ENCODE measurements at places on chromosomes 5 and 9.

GRCh38 chr5:19709403-19709802, 278.6 kb downstream of the CDH18 start:
- no peak for DNase-seq

DNA sequence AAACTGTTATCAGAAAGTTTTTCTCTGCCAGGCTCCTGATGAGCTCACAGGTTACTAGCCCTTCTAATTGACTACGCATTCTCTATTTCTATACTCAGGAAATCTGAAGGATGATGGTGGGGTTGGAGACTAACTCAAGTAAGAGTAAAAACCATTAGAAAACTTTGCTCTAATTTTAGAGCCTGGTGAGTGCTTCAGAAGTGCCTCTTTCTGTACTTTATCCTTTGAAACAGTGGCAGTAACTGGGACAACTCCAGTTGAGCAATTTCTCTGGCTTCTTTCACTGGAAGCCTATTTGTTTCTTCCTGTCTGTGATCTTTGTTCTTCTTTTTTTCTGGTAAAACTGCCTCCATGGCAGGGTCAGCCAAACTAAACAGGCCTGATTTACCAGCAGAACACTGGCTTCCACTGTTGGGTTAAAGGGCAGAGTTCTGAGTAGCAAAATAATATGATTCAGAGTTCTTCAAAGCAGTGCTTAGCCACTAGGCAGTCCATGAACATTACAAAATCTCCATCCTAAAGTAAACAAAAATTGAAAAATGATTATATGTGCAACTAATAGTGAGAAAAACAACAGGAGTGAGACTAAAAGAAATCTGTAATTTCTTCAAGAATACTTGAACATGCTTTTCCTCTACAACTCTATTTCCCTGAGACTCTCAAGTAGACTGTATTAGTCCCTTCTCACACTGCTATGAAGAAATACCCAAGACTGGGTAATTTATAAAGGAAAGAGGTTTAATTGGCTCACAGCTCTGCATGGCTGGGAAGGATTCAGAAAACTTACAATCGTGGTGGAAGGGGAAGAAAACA, 79.8 kb downstream of the MROH2B start:
- DNase-seq: no peak

DNA sequence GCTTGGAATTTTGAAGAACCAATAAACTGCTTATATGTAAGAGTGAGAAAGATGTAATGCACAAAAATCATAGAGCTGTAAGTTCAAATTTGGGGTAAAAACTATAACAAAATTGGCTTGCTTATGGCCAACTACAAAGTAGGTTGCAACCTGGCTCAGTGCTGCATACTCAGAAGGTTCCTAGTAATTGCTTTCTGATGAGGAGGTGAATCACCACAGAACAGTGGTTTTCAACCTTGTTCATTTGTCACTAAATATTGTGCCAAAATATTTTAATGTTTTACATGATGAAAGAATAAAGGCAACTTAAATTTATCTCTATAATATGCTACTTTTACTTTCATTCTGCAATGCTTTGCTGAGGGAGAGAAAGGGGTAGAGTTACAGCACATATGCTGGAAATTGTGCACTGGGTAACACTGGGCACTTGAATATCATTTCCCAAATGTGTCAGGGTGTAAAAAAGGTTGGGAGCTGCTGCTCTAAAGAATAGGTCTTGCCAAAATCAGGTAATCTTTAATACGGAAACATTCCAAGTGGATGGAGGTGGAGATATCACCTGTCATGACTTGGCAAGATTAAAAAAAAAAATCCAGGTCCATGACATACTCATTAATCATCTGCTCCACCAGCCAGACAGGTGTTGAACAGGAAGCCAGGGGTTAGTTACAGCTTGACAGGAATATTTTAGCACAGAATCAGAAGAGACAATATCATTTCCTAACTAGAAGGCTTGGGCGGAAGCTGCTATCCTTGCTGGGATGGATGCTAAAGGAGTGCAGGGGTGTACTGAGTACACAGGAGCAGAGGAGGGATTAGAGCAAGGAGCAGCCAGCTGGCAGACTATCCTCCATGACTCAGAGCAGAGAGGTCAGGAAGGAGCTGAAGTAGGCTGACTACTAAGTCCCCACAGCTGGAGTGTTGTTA, 34.6 kb upstream of the CCL21 start:
- DNase-seq: no peak

DNA sequence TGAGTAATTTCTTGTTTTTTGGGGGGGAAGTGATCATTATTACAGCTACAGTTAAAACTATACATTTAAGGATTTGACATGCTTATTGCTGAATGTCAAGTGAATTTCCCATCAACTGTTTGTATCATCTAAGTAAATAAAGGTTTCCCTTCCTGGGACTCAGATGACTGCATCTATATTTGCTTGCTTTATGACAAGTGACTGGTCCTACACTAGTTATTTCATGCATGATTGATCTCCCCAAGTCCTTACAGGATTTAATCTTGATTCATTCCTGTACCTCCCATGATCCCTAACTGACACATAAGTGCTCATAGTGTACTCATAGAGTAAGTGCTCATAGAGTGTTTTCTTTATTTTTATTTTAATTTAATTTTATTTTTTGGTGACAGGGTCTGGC, 2.8 kb downstream of the TXNDC8 start:
- no peak for DNase-seq
